ENCODE measurements at places on chromosomes 4 and X. TPM values are rescaled to one million over a fixed set of nuclear protein-coding genes. Genes with fewer than 3 reads are reported as not detected.
A peak's percentile ranks its signal among the peaks of the same experiment; 100 is the strongest.

DNA sequence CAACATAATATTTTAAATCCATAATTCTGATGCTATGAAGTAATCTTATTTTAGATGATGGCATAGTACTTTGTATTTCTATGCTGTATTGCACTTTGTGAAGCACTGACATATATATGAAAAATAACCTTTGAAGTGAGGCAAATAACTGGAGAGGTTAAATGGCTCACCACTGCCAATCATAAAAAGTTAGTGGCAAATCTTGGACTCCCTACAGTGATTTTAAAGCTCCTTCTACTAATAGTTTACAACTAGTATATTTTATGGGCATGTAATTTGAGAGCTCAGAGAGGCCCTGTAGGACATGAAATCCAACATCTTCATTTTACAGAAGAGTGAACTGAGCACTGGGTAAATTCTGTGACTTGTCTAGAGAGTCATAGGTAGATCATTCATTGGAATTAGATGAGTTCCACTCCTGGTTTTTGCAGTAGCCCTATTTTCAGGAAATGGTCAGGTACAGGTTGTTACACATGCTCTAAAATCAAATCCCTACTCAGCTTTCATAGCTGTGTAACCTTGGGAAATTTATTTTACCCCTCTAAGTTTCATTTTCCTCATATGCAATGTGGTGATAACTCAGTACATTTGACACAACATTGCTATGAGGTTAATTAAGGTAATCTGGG is 804 bp upstream of the GC start:
- H3K27ac ChIP-seq: no peak overlapping the region
- no peaks in the 10 kb centered on the region for H3K27me3 ChIP-seq
- no peaks in the 10 kb centered on the region for H3K36me3 ChIP-seq

DNA sequence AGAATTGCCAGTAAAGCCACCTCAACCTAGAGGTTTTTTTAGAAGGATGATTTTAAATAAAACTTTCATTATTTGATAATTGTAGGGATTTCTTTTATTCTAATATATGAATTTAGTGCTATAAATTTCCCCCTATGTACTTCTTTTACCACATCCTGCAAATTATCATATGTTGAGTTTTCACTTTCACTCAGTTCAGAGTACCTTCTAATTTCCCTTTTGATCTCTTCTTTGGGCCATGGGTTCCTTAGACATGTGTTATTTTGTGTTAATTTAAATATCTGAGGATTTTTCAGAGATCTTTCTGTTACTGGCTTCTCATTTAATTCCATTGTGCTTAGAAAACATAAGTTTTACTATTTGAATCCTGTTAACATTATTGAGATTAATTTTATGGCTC is 6.1 kb downstream of the BEX2 start:
- DNase-seq: peak; percentile 23
- H3K36me3 ChIP-seq: no peaks in the 10 kb centered on the region
- no peaks in the 10 kb centered on the region for H3K4me1 ChIP-seq
- no peak overlapping the region for H3K4me3 ChIP-seq

DNA sequence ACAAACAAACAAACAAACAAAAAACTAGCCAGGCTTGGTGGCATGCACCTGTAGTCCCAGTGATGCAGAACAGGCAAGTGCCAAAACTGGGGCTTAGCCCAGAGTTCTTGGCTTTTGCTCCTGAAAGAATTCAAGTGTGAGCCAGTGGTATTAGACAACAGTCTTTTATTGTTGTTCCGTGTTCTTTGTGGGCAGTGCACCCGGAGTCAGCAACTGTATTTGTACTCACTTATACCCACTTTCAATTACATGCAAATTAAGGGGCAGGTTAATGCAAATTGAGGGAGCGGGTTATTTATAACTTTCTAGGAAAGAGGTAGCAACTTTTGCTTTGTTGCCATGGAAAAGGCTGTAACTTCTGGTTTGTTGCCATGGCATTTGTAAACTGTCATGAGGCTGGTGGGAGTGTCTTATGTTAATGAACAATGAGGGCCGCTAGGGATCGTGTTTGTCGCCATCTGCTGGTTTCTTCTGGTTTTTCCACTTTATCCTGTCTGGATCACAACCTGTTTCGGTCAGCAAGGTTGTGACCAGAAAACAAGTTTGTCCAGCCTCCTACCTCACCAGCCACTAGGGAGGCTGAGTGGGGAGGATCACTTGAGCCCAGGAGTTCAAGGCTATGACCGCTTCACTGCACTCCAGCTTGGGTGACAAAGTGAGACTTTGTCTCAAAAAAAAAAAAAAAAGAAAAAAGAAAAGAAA is 88.8 kb upstream of the ESX1 start:
- H3K27ac ChIP-seq: no peak overlapping the region
- no peaks in the 10 kb centered on the region for H3K36me3 ChIP-seq
- no peaks in the 10 kb centered on the region for H3K27me3 ChIP-seq
- H3K4me3 ChIP-seq: no peak overlapping the region
- H3K4me1 ChIP-seq: no peaks in the 10 kb centered on the region
- DNase-seq: peak; percentile 29

DNA sequence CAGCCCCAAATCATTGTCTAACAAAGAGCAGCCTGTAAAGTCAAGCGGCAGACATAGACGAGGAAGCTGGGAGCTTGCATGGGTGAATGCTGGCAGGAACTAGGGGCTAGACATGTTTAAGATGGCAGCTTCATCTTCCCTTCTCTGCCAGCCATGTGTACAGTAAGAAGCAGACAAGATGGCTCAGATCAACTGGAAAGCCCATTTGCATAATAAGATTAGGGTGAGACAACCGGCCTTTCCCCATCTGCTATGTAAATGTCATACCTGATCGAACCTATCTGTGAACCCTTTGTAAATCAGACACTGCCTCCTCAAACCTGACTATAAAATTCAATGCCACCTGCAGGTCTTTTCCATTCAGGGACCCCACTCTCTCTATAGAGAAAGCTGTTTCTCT is 22.8 kb upstream of the HADH start:
- no peak overlapping the region for H3K27ac ChIP-seq
- H3K27me3 ChIP-seq: no peaks in the 10 kb centered on the region
- DNase-seq: no peak
- H3K4me1 ChIP-seq: no peaks in the 10 kb centered on the region
- no peak overlapping the region for H3K4me3 ChIP-seq

- H3K27ac ChIP-seq: peak overlapping the region; percentile 51
- H3K4me3 ChIP-seq: peak overlapping the region; percentile 58
- DNase-seq: peak; percentile 42
- H3K4me1 ChIP-seq: peaks cover 71% of the 10 kb centered on the region
- no peaks in the 10 kb centered on the region for H3K36me3 ChIP-seq
Measured at GRCh38 chr4:3041192-3042142, 32.9 kb downstream of the HTT-AS start.

DNA sequence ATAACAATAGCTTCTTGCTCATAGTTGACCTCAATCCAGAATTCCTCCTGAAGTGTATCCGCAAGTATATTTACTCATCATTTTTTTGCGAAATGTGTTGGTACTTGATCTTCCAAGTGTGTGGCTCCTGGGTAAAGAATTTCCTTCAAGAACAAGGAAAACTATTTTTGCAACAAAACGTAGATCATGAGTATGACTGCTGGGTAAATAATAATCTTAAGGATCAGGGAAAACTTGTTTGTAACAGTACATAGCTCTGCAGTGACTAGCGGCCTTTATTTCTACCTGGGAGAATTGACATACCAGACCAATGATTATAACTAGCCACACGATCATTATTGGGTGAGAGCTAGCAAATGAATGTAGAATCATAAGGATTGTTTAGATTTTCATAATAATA is 1311.7 kb downstream of the ARAP2 start:
- no peaks in the 10 kb centered on the region for H3K36me3 ChIP-seq
- no peak overlapping the region for H3K4me3 ChIP-seq
- H3K27ac ChIP-seq: no peak overlapping the region

- no peaks in the 10 kb centered on the region for H3K36me3 ChIP-seq
- no peak for DNase-seq
- no peak overlapping the region for H3K27ac ChIP-seq
- no peaks in the 10 kb centered on the region for H3K27me3 ChIP-seq
- no peaks in the 10 kb centered on the region for H3K4me1 ChIP-seq
- H3K4me3 ChIP-seq: no peak overlapping the region
Measured at GRCh38 chr4:100811046-100811445, 293.2 kb upstream of the EMCN start.

DNA sequence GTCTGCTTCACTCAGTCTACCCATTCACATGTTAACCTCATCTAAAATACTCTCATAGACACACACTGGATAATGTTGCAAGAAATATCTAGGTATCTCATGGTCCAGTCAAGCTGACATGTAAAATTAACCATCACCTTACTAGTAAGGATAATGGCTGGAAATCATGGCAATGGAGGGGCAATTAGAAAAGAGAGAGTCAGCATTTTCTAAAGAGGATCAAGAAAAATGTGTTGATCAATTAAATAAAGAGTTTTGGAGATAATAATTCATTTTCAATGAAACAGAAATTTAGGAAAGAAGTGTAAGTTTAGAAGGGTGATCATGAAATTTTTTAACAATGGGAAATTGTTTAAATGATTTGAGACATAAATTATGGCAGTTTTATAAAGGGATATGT is 1914.1 kb upstream of the IGFBP7 start:
- no peak overlapping the region for H3K4me3 ChIP-seq
- H3K27me3 ChIP-seq: no peaks in the 10 kb centered on the region
- H3K36me3 ChIP-seq: no peaks in the 10 kb centered on the region

DNA sequence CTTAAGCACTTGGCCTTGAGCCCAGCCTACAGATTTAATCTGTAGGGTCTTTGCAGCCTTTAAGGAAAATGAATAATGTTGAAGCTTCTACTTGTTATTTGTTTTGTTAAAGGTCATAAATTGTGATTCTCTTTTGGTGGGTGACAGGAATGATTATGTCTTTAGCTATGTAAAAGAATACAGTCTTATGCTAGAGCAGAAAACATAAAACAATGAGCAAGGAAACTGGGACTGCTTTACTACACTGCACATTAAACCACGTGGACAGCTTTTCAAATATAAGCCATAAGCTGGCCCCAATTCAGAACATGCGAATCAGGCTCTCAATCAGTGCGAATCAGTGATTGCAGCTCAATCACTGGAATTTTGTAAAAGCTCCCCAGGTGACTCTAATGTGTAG is 40.9 kb upstream of the TBC1D19 start:
- no peaks in the 10 kb centered on the region for H3K36me3 ChIP-seq
- H3K27me3 ChIP-seq: no peaks in the 10 kb centered on the region
- DNase-seq: no peak

DNA sequence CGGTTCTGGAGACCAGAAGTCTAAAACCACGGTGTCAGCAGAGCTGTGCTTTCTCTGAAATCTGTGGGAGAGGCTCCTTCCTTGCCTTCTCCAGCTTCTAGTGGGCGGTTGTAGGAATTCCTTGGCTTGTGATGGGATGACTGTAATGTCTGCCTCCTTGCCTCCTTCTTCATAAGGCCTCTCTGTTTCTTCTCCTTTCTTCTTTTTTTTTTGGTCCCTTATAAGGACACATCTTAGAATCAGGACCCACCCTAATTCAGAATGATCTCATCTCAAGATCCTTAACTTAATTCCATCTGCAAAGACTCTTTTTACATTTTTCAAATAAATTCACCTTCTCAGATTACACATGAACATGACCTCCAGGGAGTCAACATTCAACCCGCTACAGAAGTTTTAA is 186.9 kb downstream of the STK32B start:
- no peak overlapping the region for H3K4me3 ChIP-seq
- no peaks in the 10 kb centered on the region for H3K27me3 ChIP-seq

DNA sequence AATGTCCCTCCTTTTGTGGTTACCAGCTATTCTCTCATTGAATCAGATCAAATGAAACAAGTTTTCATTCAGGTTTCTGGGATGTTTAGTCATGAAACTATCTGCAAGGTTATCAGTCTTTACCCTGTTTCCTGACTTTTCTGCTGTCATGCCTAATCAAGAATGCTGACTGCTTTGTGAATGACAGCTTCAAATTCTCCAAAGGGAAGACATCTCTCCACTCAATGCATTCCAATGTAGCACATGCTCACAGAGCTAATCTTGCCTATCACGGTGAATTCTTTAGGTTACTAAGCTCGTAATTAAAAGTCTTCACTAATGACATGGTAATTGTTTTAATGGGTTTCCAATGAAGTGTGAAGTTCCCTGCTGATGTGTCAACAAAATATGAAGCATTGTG is 1068.5 kb downstream of the PCDH7 start:
- H3K27me3 ChIP-seq: no peaks in the 10 kb centered on the region
- H3K36me3 ChIP-seq: no peaks in the 10 kb centered on the region
- H3K4me3 ChIP-seq: no peak overlapping the region
- H3K27ac ChIP-seq: no peak overlapping the region
- H3K4me1 ChIP-seq: no peaks in the 10 kb centered on the region
- no peak for DNase-seq

- H3K4me3 ChIP-seq: no peak overlapping the region
- no peaks in the 10 kb centered on the region for H3K36me3 ChIP-seq
- no peak overlapping the region for H3K27ac ChIP-seq
- no peaks in the 10 kb centered on the region for H3K4me1 ChIP-seq
- no peak for DNase-seq
Measured at GRCh38 chr4:53782458-53782845, 191.2 kb upstream of the LNX1 start.

The MAGEA4 gene
- not detected for total RNA-seq

The MAPK10 gene
- 0.36 TPM for total RNA-seq

The MAGEA11 gene
- total RNA-seq: not detected

The CLGN gene
- total RNA-seq: not detected

The STS gene
- 0.50 TPM for total RNA-seq

The HMX1 gene
- total RNA-seq: not detected

The SSX3 gene
- not detected for total RNA-seq
